ENCODE measurements at places on chromosomes 2 and 18.

- no peak for DNase-seq
Measured at GRCh38 chr2:69993048-69993565, 31.7 kb upstream of the ASPRV1 start.

DNA sequence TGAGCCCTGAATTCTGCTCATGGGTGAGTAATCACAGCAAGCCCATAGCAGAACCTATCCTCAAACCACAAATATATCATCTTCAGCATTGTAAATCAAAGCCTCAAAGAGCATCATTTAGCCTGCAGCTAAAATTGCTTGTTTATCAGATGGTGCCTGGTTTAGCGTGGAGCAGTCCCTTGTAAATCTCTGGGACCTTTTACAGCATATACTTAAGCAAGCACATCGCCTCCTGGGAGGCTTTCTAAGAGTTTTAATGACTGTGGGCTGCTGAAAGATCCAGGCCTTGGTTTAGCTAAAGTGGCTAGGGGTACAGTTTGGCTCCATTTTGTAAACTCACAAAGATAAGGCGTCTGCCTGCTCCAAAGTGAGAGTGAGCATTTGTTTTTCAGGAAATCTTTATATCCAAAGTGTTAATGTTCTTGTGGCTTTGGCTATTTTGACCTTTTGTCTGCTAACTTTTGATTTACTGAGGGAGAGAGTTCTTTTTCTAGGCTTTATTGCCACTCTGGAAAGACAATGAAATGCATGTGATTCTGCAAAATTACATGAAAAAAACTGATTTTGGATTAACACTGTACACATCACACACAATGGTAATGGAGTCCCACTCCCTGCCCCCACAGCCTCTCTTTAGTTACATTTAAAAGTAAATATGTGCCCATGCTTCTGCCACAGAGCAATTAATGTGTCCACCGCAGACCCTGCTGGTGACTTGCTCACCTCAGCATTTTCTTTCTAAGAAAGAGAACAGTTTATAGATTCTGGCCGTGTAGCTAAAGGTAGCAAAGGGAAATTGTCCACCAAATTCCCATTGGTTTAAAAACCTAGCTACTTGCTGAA, 194.8 kb downstream of the LNPK start:
- DNase-seq = no peak

GRCh38 chr18:22219568-22220355, 50.4 kb downstream of the GATA6 start:
- no peak for DNase-seq

DNA sequence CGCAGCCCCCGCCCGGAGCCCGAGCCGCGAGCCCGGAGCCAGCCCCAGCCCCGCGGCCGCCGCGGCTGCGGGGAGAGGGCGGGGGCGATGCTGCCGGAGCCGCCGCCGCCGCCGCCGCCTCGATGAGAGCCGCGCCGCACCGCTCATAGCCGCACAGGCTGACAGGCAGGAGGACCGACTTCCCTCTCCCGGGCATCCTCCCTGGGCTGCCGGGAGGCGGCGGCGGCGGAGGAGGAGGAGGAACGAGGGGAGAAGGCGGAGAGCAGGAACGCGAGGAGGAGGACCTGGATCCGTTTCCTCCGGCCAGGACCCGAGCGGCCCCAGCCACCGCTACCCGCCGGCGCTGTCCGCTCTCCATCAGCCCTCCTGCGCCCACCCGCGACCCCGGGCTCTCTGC, 370 bp downstream of the KLHL29 start:
- peak; percentile 32 for DNase-seq

DNA sequence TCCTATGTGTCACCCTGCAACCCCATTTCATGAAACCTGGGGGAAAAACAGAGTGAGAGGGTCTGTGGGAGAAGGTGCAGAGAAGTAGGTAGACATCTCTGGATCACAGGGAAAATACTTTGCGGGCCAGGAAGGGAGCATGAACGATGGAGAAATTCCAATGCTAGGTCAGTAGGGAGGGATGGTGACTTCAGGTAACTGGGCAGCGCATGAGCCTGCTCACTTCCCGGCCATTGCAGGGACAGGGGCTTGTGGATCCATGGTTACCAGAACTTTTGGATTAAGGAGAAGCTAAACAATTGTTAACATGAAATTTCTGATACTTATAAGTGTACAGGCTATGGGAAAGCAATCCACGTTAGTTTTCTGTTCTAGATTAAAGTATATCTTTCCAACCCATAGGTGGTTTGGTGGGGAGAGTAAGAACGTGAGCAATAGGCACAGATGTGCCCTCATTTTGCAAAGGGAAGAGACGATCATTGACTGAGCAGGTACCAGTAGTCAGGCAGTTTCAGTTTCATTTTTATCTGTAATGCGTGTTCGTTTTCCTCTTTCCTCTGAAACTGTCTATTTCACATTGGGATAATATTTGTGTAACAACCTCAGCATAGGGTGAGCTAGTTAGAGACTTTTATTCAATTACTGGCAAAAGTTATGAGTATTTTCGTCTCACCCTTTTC, 65.0 kb downstream of the NYAP2 start:
- DNase-seq = no peak

DNA sequence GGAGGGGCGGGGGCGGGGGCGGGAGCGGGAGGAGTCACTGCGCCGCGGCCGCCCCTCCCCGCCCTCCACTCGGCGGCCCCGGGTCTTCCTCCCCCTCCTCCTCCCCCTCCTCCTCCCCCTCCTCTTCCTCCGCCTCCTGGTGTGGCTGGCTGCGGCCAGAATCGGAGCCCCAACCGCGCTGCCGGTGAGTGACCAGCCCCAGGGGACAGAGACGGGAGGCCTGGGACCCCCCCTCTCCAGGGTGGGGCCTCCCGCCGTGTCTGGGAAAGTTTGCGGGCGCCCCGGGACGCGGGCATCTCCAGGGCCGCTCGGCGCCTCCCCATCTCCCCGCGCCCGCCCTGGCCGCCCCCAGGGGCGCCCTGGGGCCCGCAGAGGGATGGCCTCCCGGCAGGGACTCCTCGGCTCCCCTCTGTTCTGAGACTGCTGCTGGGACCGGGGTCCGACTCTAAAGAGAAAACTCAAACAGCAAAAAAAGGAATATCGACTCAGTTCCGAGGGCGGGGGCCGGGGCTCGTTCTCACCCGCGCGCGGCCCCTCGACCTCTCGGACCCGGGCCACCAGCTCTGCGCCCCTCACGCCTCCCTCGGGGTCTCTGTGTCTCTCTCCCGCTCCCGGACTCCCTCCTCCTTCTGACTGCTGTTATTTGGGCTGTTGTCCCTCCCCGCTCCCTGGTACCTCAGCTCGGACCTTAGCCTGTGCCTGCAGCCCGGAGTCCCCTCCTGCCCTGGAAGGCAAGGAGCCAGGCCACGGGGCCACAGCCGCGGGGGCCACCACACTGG, at the start of gene STON1:
Gene STON1 (plus strand): TSS at position 122 of the 779 bp plus-strand sequence. CDS start 50,480 bp downstream, outside the sequence.
- DNase-seq = no peak

DNA sequence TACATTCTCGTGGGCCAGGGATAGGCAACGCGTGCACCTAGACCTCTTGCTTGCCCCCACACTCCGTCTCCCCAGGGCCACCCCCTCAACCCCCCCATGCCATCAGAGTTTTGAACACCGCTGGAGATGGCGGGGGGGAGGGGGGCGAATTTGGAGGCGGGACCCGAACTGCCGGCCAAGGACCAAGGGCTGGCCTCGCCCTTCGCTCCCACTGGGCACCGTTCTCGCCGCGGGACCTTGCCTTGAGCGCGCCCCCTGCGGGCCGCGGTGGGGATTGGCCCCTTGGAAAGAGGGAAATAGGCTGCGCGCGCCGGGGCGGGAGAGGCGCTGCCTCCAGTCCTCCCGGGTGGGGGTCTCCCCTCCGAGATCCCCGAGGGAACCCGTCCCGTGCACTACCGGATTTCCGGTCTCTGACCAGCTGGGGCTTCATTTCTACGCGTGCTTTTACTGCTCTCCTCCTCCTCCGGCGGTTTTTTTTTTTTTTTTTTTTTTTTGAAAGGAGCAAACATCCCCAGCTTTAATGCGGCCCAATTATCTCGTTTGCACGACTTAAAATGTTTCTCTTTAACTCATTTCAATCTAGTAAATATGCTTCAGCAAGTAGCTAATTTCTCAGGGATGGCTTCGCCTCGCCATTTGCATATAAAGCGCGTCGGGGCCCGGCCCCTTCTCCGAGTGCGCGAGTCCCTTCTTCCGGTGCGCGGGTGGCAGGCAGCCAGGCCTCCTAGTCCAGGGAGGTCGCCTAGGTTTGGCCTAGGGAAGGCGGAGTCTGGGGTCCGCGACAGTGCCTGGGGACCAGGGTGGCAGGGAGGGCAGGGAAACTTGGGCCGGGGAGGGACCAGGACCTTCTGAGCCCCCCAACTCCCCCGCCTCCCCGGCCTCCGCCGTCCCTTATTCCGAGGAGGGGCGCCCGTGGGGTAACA, 10.0 kb upstream of the GBX2 start:
- DNase-seq = no peak

DNA sequence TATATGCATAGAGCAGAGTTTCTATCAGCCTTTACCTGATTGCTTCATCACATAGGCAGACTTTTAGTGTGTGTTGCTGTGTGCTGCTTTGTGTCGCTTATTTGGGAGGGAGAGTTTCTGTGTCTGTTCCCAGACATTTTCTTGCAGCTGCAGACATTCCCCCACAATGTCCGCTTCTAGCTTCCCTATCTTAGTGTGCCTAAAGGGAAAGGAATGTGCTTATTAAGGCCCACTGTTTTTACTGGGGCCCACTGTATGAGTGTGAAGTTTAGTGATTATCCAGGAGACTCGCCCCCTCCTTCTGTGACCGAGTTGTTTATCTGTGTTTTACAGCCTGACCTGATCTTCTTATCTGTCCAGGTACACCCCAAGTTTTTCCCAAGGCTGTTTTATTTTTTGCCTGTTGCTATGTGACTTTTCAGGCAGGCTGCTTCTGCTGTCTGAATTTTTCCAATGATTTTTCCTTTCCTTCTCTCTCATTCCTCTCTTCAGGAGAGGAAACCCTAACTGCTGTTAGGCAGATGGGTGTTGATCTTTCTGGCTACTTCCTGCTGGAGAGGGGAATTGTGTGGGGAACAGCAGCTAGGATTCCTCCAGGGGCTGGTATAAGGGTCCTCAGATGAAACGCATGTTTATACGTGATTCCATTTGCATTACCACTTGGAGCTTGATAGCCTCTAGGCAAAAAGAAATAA, 47.6 kb downstream of the STK17B start:
- DNase-seq = no peak

- DNase-seq = no peak
Measured at GRCh38 chr2:127121776-127122176, 14.8 kb upstream of the BIN1 start.
